ENCODE measurements at places on chromosomes 2 and 18.

- peak; percentile 96 for DNase-seq
These were observed 4.3 kb upstream of the ASIC4 start for GRCh38 chr2:219509780-219510511.

DNA sequence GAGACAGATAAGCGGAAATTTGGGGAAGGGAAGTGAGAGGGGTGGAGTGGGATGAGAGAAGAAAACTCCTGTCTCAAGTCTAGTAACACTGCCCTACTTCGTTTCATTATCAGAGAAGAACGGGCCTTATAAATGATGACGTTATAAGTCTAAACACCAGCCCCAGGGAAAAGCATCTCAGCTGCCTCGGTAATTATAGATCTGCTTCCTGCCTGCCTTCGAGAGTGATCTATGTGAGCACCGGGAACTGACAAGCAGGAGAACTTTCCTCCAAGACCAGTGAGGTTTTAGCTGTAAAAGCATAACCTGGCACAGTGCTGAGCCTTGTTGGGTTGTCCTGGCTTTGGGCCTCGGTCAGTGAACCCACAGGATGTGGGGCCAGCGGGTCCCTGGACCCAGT lies 227.9 kb upstream of the SIX2 start:
- no peak for DNase-seq

GRCh38 chr2:85678377-85678776 lies 10.4 kb upstream of the SFTPB start:
- DNase-seq, result no peak

- DNase-seq, result no peak
These were observed 93.4 kb downstream of the IKZF2 start for GRCh38 chr2:213057977-213058376.

DNA sequence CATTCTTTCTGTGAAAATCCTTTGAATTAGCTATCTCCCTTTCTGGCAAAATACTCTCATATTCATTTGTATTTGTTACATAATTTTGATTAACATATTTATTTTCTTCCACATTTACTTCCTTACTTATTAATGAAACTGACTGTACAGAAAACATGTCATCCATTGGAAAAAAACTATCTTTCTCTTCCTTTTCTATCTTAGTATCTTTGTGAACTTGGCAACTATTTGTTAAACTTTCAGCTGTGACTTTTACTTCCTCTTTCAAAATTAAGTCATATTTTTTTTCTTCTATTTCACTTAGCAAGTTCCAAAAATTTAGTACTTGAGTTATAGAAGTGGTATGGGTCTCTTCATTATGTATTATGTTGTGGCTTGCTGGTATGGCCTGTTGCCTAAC lies 2.6 kb downstream of the RAD51AP2 start:
- no peak for DNase-seq

DNA sequence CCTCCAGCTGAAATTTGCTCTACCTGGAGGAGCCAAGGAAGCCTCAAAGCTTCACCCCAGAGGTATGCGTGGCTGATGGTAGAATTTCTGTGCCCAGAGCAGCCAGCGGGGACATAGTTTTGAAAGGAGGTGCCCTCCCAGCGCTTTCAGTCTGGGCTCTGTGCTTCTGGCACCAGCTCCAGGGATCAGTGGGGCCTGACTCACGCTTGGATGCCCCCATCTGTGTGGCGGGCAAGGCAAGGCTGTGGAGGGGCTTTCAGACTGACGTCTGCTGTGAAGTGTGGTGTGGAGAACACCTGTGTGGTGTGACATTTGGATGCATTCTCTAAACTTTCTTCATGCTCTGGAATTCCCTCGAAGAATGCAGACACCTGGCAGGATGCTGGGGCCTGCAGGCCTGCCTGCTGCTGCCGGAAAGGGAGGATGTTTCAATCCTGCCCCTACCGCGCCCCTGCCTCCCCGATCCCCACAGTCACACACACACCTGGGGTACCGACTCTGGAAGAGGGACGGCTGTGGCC lies 84.1 kb downstream of the CTIF start:
- DNase-seq, result peak; percentile 65

DNA sequence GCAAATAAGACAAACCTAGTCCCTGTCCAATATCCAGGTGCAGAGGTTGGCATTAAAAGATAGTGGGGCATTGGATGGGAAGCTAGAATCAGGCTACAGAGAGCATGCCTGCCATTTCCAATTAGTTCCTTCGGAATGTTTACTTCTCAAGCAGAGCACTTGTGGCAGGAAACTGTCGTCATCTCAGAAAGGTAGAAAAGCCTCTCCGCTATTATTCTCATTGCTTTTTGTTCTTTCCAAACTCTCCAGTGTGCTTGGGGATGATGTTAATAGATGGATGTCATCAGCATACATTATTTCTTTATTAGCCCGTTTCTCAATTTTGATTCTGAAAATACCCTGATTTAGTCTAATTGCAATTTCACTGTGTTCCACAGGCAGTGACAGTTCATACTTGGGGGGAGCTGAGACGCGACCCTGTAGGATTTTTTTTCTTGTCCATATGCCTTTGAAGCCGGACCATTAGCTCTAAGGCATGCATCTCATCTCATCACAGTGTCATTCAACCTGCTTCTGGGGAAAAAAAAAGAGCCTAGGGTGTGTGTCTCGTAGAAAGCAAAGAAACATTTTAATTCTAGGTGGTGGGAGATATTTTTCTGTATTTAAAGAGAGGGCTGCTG lies 7.7 kb downstream of the ASB18 start:
- no peak for DNase-seq

DNA sequence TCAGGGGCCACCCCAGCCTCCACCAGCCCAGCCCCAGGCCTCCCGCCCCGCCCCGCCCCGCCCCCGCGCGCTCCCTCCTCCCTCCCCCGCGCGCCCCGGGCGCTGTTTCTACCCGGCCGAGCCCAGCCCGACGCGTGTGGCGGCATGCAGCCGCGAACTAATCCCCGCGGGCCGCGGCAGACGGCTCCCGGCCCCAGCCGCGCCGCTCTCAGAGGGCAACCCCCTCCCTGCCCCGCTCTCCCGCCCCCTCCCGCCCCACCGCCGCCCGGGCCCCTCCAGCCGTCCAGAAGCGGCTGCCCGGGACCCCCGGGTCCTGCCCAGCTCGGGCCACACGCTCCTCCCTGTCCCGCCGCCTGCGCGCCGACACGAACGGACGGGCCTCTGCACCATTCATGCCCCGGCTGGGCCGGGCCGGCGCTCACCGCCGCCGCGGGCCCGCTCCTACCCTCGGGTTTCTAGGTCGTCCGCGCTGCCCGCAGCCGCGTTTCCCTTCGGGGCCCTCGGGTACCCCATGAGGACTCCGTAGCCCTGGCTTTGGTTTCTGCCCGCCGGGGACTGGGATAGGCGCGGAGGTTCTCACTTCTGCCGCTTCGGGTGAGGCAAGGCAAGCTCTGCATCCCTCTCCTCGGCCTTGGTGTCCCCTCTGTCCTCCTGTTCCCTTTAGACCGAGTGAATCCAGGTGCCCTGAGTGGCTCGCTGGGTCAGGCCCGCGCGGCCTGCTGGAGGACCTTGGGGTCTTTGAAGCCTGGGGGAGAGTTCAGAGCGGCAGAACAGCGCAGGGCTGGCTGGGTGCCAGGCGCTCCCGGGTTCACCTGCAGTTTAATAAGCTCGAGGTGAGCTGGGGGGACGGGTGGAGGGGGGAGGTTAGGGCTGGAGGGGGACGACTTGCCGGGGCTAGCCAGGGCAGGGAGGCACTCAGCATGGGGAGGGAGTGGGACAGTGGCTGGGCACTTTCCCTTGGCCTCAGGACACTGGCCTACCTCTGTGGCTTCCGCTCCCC lies 3.1 kb downstream of the WNT10A start:
- DNase-seq, result peak; percentile 88

DNA sequence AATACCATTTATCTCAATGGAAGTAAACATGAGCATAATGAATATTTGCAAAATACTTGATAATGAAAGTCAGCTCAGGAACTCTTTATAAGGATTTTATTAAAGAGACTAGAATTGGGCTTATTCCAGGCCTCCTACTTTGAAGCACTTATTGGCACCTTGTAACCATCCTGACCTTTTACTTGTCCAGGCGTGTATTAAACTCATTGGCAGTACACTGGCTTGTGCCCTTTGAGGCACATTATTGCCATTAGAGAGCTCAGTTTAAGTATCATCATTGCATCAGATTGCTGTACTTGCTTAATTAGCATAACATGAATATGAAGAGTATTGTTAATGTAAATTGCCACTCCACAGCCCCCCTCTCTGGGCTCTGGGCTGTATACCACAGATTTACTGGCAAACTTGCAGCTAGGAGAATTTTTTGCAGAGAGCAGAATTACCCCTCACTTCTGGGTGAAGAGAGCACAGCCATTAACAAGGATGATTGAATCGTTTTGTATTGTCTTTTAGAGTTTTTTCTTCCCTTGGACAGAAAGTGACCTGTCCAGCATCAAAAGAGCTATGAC lies 72.5 kb downstream of the XIRP2 start:
- DNase-seq, result no peak

GRCh38 chr2:115299199-115299598 lies 856.8 kb downstream of the DPP10 start:
- no peak for DNase-seq

DNA sequence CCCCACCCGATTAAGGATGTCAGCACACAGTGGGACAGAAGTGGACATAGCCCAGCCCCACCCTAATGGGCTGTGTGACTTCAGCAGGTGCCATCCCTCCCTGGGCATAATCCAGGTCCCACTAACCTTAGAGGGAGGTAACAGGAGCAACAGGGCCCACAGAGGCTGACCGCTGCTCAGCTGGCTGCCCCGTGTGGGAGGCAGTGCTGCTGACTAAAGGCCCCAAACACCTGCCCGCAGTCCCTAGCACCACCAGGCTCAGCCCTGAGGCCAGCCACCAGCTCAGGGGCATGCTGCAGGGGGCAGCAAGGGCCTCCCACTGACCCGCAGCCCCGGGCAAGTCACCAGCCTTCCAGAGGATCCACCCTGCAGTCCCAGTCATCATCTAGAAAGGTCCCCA lies 14.6 kb downstream of the BIN1 start:
- no peak for DNase-seq

DNA sequence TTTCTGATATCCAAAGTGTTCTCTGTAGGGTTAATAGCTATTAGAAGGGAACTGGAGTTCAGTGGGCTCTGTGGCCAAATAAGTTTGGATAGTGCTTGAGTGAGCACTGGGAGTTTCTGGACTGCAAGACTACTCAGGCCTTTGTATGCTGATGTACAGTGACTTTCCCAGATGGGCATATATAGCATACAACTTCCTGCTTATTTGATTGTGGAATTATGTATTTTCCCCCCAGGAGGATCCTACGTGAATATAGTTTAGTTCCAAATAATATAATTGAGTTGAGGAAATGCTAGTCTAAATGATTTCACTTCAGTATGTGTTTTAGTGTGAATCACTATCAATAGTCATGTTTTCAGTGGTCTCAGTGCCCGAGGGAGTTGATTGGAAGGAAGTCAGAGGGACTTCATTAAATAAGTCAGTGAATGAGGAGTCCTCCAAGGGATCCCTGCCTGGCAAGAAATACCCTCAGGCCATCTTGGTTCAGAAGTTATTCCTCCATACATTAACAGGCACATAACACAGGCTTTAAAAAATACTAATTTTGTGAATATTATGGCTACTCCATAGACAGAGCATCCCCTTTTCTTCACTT lies 251.4 kb downstream of the PRKCE start:
- DNase-seq, result no peak

DNA sequence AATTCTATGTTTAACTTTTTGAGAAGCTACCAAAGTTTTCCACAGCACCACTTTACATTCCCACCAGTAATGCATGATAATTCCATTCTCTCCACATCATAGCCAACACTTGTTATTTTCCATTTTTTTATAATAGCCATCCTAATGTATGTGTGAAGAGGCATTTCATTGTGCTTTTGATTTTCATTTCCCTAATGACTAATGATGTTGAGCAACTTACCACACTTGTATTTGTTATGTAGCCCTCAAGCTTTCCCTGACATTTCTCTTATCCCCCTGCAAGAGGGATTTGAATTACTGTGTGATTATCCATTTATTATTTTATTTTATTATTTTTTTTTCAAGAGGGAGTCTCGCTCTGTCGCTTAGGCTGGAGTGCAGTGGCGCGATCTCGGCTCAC lies 23.6 kb upstream of the SOS1 start:
- no peak for DNase-seq
